ENCODE measurements at places on chromosomes 7 and 10. TPM values are rescaled to one million over a fixed set of nuclear protein-coding genes. Genes with fewer than 3 reads are reported as not detected.

The CADPS2 gene
- total RNA-seq, result 1.5 TPM

DNA sequence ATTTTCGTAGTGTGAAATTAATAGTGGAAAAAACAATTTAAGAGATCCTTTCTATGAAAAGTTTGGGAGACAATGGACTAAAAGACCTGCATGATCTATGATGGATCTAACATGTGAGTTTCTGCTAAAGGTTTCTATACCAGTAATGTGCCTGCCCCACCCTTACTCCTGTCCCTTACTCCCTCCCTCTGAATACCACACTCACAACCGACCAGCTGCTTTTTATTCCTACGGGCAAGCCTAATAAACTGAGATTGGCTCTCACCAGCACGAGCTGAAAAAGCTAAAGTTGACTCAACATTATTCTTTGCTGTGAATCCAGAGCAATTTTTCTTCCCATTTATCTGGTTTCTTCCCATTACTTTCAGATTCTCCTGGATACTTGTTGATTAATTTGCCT is 17.8 kb upstream of the REEP3 start:
- no peak for DNase-seq

The TYW1B gene
- 4.7 TPM for total RNA-seq

- no peak for DNase-seq
These were observed 80.0 kb downstream of the NRCAM start for GRCh38 chr7:108376206-108376605.
